ENCODE measurements at places on chromosomes 7 and 10.

DNA sequence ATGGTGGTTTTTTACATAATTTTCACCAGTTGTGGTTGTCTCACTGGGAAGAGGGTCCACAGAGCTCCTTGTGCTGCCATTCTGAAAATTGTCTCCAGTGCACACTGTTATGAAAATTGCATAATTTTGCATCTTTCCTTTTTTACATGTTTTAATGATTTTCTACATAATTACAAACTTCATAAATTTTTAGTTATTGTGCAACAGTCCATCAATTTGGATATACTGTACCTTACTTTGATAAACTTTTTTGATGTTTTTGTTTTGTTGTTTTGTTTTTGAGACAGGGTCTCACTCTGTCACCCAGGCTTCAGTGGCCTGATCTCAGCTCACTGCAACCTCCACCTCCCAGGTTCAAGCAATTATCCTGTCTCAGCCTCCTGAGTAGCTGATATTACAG, 70.6 kb upstream of the AUTS2 start:
- DNase-seq = no peak

GRCh38 chr10:131722525-131723264, 178.1 kb upstream of the PPP2R2D start:
- no peak for DNase-seq

DNA sequence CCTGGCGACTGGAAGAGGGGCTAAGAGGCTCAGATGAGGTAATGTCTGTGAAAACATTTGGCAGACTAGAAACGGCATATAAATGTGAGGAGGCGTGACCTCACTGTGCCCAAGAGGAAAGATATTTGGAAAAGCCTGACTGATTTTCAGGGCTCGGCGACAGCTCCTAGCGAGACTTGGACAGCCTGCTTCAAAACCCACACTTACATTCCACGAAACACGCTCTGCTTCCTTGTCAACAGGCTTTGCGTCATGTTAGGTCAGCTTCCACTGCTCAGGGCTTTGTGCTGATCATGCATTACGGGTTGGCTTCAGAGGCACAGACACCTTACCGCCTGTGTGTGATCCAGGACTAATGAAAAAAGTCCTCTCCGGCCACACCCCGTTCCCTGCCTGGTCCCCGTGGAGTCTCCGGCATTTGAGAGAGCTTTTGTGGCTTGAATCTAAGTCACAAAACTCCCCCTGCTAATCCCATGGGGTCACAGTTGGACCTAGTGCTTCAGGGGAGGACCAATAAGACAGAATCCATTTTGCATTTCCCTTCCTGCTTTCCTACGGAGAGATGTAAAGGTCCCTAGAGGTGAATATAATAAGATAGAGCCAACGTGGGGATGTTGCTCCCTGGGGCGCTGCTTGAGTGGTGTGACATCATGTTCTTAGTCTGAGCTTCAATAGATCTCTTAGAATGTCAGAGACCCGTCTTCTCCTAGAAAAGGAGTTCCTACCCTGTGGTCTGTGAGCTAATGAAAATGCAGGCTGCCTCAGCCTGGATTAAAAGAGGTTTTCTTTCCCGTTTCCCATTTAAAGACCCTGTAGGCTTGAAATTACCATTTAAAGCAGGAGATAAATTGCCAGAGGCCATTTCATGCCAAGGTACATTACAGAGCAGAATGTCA, 25.5 kb downstream of the FGFBP3 start:
- DNase-seq = no peak

- no peak for DNase-seq
These were observed 167.2 kb upstream of the HGF start for GRCh38 chr7:81937091-81937490.

DNA sequence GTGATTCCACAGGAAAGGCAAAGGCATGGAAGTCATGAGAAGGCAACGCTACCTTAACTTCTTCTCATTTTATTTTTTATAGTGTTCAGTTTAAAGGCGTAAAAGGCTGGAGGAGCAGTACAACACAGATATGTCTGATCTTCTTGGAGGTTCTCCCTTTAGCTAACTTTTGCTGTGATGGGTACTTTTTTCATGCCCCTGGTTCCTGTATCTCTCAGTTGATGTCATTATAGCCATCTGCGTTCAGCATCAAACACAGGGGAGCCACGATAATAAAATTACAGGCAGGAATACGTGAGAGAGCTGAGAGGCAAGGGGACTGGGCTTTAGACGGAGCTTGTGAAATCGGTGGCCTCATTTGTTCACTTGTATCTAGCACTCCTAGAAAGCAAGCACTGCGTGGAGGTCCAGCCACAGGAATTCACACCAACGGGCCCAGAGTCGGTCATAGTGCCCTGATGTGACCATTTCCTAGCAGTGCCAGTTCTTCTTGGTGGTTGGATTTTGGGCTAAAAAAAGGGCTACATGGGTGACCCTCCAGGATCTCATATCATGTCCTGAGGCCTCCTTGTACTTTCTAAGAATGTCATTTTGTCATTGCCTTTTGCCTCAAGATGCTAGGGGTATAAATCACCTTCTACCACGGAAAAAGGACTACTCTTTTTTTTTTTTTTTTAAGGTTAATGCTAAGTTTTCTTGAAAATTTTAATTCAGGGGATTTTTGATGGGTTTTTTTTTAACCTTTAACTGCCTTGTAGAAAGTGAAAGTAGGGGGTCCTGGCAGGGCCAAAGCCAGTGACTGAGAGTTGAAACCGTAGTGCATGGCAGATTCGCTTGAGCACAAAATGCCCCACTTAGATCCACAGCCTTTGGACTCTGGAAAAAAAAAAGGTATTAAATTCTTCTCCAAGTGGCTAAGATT, 191.5 kb downstream of the CELF2 start:
- DNase-seq = no peak

GRCh38 chr7:145036604-145037405, 201.0 kb upstream of the TPK1 start:
- DNase-seq = peak; percentile 36

DNA sequence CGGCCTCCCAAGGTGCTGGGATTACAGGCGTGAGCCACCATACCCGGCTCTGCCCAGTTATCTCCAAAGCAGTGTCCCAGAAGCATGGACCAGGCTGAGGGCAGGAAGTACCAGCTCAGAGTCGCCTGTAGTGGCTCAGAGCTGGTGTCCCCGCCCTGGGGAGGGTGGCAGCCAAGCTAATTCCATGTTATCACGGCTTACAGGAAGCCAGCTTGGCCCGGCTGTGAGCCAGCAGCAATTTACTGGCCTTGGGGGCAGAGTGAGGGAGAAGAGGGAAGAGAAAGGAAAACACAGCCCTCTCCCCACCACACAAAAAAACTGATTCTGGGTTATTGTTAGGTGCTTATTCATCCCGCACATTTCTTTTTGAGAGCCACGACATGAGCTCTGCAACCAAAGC, 88.1 kb downstream of the HIP1 start:
- DNase-seq = no peak

DNA sequence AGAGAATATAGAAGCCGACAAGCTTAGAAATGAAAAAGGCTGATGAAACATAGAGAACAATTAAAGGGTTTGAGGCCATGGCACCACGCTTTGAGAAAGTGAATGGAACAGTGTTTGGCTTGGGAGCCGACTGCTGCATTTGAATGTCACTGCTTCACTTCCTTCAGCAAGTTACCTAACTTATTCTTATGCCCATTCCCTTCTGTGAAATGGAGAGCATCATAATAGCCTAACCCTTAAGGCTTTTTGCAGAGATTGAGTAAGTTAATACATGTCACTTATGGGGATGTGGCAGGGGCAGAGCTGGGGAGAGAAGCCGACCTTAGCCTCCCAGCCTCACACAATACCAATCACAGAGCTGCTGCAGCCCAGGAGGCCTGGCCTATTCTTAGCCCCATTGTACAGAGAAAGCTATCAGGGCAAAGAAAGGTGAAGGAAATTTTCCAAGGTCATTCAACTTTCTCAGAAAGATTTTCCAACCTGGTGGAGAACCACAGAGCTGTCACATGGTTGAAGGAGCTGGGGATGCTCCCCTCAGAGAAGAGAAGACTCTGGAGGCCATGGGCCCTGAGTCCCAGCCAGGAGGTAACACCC, 186.0 kb upstream of the GDF10 start:
- no peak for DNase-seq

DNA sequence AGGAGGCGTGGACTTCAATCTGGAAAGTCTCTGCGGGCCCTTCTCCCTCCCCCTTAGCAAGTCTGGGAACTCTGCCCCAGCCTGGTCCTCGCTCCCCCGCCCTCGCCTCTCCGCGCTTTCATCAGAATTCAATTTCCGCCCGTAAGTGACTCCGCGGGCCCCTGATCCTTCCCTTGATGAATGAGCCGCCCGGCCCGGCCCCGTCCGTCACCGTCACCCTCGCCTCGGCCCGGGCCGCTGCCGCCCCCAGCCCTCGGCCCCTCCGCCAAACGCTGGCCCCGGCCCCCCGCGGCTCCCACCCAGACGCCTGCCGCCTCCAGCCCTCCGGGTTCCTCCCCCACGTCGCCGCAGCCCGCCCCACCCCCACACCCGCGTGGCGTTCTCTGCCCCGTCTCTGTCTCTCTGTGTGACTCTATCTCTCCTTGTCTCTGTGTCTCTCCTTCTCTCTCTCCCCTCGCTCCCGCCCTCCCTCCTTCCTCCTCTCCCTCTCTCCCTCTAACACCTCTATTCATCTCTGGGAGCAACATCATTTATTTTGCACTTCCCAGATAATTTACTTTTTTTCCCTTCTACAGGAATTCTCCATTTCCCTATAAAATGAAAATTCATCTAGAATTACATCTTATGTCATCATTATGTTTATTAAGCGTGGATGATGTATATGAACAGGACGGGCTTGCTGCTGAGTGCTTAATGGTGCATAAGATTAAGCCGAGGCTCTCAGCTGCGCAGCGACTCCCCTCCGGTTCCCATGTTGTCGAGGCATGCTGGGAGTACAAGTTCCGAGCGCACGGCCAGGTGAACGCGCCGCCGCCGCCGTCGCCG, 91.2 kb upstream of the PAX2 start:
- DNase-seq = no peak

GRCh38 chr7:43022008-43022407, 89.8 kb downstream of the MRPL32 start:
- no peak for DNase-seq

GRCh38 chr10:94623572-94623971, 60.0 kb upstream of the CYP2C18 start:
- no peak for DNase-seq

- DNase-seq = no peak
These were observed at the start of gene ST8SIA6 for GRCh38 chr10:17454161-17455014. Gene ST8SIA6 (minus strand): TSS chr10:17454595. CDS start chr10:17454255, 340 bp downstream.

GRCh38 chr10:52818019-52818418, 45.4 kb upstream of the MBL2 start:
- DNase-seq = no peak

DNA sequence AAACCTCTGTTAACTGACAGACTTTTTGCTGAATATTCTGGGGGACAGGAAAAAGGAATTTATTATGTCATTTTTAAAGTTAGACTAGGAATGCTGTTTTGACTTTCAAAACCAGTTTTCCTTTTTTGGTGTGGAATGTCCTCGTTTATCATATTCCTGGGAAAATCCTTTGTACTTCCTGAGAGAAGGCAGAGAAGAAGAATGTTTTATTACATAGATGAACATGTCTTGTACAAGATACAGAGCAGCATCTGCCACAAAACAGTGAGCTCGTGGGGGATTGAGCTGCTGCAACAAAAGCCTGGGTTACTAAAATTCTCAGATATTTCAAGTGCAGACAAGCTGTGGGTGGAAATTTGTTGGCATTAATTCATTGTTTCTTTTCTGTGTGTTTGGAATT, 20.2 kb downstream of the MCU start:
- DNase-seq = no peak

DNA sequence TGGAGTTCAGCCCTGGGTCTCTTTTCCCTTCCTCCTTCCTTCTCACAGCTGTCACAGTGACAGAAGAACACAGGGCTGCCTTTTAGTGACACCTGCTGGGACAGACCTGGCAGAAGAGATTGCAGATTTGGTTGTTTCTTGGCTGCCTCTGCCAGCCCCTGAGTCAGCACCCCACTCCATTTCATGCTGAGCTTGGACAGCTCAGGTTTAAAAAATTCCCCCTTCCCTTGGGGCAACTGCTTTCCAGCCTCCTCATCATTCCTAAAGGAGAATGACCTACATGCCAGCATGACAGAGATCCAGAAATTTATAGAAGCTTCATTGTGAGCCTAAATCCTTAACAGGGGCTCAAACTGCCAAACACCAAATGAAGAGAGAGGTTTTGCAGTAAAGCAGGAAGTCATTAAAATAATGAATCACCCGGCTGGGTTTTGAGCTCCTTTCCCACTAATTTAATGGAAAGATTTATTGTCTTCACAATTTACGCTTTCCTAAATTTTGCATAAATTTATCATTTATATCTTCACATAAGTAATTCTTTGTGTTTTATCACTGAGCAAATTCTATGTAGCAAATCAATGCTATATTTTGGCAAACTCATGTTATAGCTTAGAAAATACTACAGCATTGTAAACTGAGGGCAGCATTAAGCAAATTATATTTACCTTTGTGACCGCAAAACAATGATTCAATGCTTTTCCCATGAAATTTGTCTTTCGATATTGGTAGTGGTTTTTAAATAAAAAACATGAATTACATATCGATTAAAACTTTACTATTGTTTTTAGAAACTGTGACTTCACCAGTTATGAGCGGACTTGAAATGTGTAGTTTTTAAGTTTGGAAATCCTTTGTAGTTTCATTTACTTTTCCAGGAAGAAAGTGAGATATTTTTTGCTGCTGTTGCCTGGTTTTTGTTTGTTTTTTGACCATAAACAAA, 399.5 kb upstream of the ANKRD30A start:
- DNase-seq = peak; percentile 43

- no peak for DNase-seq
These were observed 66.8 kb downstream of the DNAJC12 start for GRCh38 chr10:67771200-67771599.

- DNase-seq = no peak
These were observed 3.2 kb upstream of the CLDN4 start for GRCh38 chr7:73827567-73828106.

DNA sequence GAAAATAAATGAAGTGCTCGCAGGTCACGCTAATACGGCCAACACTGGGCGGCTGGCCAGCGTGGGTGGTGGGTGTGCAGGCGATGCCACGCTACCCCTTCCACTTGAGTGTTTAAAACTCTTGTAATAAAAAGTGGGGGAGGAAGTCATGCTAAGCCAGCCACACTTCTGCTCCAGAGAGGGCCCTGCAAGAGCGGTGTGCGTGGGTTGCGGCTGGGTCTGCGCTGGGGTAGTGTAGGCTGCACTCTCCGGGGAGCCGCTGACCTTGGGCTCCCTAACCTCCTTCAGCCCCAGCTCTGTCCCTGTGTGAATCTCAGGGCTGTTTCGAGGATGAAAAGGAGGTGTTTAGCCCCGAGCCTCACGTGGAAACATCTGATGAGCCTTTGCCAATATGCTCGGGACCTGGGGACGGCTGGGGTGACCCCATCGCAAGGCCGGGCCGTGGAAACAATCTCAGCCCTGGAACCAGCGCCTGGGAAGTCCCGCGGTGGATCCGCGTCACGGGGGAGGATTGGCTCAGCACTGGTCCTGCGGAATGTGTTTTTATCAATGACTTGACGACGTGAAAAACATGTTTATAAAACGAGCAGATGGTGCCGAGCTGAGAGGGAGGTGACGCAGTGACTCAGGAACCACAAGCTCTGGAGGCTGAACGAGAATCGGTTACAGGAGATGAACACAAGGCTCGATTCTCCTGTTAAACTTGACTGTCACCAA, 278.5 kb downstream of the DNAJB6 start:
- DNase-seq = no peak

GRCh38 chr7:35508623-35509400, 186.1 kb downstream of the HERPUD2 start:
- no peak for DNase-seq

Data from putamen (tissue), 1 donor.